ENCODE measurements at places on chromosomes 3 and 15. TPM values are rescaled to one million over a fixed set of nuclear protein-coding genes. Genes with fewer than 3 reads are reported as not detected.

Gene ERICH6
- not detected for total RNA-seq

Gene AMIGO3
- total RNA-seq, result 0.07 TPM

Gene DPPA4
- total RNA-seq, result 1.5 TPM

Gene RTF1
- 32.3 TPM for total RNA-seq

Gene BFSP2
- not detected for total RNA-seq

DNA sequence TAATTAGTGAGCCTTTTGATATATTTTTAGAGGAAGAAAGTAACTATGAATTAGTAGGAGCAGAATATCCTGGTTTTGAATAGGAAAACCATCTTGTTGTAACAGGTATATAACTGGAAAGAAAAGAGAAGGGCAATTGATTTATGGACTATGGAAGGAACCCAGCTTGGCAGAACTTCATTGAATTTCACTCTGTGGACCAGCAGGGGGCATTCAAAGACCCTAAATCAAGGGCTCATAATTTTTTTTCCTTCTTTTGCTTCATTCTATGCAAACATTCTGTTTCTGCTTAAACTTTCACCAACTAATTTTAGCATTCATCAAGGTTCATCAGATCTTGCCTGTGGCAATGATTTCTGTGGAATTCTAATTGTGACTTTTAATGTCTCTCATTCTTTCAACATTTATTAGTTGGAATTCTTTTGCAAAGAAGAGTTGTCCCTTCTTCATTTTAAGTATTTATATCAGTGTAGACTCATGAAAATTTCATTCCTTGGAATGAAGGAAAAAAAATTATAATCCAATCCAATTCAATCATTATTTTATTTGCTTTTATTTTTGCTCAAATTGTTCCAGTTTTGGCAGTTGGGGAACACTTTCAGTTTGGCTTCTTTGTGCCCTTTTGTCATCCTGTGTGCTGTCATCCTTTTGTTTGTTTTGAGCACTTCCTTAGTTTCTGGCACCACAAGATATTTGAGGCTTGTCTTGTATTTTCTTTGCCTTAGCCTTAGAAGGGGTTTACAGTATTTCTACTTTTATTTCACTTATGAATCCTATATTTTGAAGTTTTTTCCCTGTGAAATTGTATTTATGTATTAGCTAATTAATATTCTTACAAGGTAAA lies 30.4 kb downstream of the NXPE3 start:
- no peak overlapping the region for H3K4me3 ChIP-seq
- H3K27me3 ChIP-seq, result no peaks in the 10 kb centered on the region
- H3K4me1 ChIP-seq, result peaks cover 48% of the 10 kb centered on the region
- peak overlapping the region; percentile 53 for H3K27ac ChIP-seq

DNA sequence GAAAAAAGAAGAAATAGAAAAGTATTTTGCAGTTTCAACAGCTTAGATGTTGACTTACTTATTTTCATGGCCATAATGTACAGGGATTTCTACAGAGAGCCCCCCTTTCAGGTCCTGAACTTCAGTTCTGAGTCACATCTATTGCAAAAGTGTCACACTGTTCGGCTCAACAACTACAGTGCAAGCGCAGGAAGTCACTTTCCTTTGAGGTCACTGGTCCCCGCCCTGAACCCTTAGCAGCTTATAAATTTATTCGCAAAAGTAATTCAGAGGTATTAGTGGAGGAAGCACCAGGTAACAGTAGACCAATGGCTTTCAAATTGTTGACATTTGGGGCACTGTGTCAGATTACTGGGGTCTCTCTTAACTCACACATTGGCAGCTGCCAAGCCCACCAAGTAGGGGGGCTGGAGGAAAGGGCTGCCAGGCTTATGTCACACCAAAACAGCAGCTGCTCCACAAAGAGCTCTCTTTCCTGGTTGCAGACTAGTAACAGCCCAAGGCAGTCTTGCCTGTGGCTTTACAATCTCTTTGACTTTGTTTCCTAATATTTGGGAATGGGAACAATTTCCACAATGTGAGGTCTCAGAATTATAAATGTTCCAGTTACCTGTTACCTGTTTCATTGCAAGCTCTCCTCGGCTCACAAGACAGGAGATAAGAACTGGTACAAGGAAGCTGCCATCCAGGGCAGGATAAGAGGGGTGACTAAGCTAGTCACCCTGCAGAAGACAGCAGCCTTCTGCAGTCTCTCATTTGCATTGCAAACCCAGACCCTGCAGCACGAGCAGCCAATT lies 130.2 kb upstream of the STRIT1 start:
- peaks cover 2% of the 10 kb centered on the region for H3K27me3 ChIP-seq
- no peak overlapping the region for H3K4me3 ChIP-seq
- H3K36me3 ChIP-seq, result no peaks in the 10 kb centered on the region
- no peak overlapping the region for H3K27ac ChIP-seq

GRCh38 chr15:101534376-101534970 lies 45.0 kb upstream of the PCSK6 start:
- H3K4me3 ChIP-seq, result no peak overlapping the region
- H3K4me1 ChIP-seq, result no peaks in the 10 kb centered on the region
- H3K36me3 ChIP-seq, result no peaks in the 10 kb centered on the region
- DNase-seq, result no peak
- peaks cover 4% of the 10 kb centered on the region for H3K27me3 ChIP-seq

GRCh38 chr15:80989518-80990478 lies at the start of gene MESD:
TSS of gene MESD (minus strand) at chr15:80989819. CDS start at chr15:80989791, 28 bp downstream.
- no peaks in the 10 kb centered on the region for H3K27me3 ChIP-seq
- peak within 1 kb of the TSS; percentile 89 for H3K27ac ChIP-seq
- DNase-seq, result peak; percentile 99
- H3K4me1 ChIP-seq, result peaks cover 50% of the 10 kb centered on the region

DNA sequence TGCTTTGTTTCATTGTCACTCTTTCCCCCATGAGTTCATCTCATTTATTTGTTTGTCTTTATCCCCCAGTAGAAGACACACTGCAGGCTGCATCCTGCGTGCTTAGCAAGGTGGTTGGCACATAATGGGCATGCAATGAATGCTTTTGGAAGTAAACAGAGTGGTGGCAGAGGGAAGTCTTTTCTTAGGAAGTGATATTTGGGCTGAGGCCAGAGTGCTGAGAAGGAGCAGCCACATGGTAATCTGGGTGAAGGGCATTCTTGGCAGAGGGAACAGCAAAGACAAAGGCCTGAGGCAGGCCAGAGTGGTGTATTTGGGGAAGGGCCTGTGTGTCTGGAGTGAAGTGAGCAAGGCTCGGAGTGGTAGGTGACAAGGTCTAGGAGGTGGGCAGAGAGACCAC lies 17.7 kb upstream of the ADAMTS7 start:
- H3K4me1 ChIP-seq, result peaks cover 3% of the 10 kb centered on the region
- H3K36me3 ChIP-seq, result no peaks in the 10 kb centered on the region

DNA sequence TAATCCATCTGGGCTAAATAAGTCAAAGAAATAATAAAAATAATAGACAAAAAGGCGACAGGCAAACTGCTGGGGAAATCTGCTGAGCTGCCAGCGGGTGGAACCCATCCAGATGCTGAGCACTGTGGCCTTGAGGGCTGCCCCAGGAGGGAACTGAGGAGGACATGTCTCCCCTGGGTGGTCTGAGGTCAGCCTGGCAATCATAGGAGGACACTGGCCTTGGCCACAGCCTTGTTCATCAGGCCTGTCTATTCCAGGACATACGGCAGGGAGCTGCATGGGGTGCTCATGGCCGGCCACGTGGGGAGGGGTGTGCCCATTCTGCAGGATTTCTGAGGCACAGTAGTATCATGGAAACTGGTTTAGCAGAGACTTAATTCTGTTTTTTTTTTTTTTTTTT lies 21.5 kb upstream of the SNRPA1 start:
- DNase-seq, result no peak
- H3K36me3 ChIP-seq, result no peaks in the 10 kb centered on the region
- peaks cover 3% of the 10 kb centered on the region for H3K27me3 ChIP-seq
- H3K4me3 ChIP-seq, result no peak overlapping the region
- no peak overlapping the region for H3K27ac ChIP-seq

- peaks cover 6% of the 10 kb centered on the region for H3K4me1 ChIP-seq
- no peak for DNase-seq
- peaks cover 6% of the 10 kb centered on the region for H3K36me3 ChIP-seq
- no peaks in the 10 kb centered on the region for H3K27me3 ChIP-seq
- no peak overlapping the region for H3K4me3 ChIP-seq
Measured at GRCh38 chr15:41849204-41849603, 10.6 kb downstream of the PLA2G4B start.

GRCh38 chr3:73056014-73056844 lies 5.2 kb upstream of the EBLN2 start:
- peaks cover 28% of the 10 kb centered on the region for H3K4me1 ChIP-seq
- H3K4me3 ChIP-seq, result no peak overlapping the region
- no peaks in the 10 kb centered on the region for H3K27me3 ChIP-seq
- peak overlapping the region; percentile 19 for H3K27ac ChIP-seq
- peaks cover 11% of the 10 kb centered on the region for H3K36me3 ChIP-seq

DNA sequence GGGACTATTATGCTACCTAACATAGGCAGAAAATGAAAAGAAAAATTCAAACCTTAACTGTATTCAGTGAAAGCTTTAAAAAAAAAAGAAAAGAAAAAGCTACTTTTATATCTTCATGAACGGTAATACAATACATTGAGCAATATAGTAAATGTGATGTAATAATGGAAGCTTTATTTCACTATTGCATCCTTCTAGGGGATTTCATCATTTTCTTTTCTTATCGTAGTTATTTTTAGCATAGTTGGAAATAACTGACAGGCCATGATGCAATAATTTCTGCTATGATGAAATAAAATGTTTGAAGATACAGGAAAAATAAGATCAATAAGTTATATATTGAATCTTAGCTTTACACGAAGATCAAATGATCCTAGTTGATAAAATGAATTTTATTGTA lies 40.3 kb upstream of the ZCWPW2 start:
- no peaks in the 10 kb centered on the region for H3K27me3 ChIP-seq
- DNase-seq, result no peak
- no peaks in the 10 kb centered on the region for H3K4me1 ChIP-seq
- H3K36me3 ChIP-seq, result peaks cover 8% of the 10 kb centered on the region

DNA sequence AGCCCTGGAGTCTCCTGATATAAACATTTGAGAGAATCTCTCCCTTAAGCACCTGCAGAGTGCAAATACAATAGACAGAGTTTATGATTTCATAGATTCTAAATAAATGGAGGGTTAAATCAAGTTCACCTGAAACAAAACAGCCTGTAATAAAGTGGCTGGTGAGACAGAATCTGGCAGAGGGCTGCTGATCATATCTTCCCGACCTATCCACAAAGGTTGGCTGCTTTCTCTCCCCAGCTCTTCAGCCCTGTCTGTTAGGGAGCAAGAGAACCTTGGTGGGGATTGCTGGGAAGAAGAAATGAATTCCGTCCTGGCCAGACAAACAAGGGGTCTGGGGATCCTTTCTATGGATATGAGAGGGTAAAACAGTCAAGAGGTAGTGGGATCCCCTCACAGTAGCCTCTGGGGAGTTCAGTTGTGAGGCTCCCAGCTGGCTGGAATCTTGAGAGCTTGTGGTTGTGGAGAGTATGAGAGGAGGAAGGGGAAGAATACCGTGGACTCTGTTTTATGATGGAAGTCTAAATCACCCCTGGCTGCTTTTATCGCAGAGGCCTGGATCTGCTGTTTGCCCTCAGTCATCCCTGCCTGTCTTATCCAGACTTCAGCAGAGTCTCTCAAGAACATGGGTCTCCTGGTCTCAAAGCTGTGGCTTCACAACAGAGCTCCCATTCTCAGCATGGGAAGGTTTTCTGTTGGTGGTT lies 451.3 kb downstream of the NTRK3 start:
- H3K27me3 ChIP-seq, result peaks cover 3% of the 10 kb centered on the region
- no peak for DNase-seq
- no peaks in the 10 kb centered on the region for H3K36me3 ChIP-seq
- H3K4me1 ChIP-seq, result no peaks in the 10 kb centered on the region
- no peak overlapping the region for H3K4me3 ChIP-seq
- no peak overlapping the region for H3K27ac ChIP-seq

DNA sequence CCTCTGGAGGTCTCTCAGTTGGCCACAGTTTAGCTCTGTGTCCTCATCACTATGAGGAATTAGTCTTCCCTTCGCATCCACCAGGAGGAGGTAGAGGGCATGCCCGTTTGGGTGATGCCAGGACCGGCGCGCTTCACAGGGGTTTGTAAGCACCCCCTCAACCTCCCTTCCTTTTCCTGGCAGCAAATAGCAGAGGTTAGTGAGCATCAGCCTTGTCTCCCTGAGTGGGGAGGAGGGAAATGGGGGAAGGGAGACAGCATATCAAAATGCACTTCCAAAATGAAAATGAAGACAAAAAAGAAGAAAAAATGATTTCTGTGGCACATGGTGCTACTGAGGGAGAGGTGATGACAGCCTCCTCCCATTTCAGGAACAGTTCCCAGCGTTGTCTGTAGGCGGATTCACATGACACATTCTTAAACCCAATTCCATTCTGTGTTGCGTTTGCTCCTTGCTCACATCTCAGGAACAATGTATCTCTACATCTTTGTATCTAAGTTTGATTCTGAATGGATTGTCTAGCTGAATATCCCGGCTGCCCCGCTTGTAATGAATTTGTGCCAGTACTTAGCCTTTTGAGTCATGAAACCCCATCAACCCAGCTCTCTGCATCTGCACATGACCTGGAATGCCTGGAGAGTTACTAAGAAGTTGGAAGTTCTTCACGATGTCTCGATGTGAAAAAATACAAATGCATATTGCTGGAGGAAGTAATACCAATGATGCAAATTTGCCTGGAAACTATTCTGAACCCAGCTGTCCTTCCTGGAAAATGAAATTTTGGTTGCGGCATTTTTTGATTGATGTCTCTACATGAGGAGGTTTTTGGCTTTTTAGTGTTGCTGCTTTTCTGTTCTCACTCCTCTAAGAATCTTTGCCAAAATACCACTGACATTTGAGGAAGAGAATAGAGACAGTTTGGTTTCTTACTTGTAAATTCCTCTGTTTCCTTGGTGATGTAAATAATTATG lies 45.2 kb downstream of the TYRO3 start:
- DNase-seq, result peak; percentile 75
- H3K27ac ChIP-seq, result peak overlapping the region; percentile 40
- H3K4me1 ChIP-seq, result peaks cover 11% of the 10 kb centered on the region
- H3K27me3 ChIP-seq, result peaks cover 14% of the 10 kb centered on the region
- H3K36me3 ChIP-seq, result no peaks in the 10 kb centered on the region
- peak overlapping the region; percentile 58 for H3K4me3 ChIP-seq

DNA sequence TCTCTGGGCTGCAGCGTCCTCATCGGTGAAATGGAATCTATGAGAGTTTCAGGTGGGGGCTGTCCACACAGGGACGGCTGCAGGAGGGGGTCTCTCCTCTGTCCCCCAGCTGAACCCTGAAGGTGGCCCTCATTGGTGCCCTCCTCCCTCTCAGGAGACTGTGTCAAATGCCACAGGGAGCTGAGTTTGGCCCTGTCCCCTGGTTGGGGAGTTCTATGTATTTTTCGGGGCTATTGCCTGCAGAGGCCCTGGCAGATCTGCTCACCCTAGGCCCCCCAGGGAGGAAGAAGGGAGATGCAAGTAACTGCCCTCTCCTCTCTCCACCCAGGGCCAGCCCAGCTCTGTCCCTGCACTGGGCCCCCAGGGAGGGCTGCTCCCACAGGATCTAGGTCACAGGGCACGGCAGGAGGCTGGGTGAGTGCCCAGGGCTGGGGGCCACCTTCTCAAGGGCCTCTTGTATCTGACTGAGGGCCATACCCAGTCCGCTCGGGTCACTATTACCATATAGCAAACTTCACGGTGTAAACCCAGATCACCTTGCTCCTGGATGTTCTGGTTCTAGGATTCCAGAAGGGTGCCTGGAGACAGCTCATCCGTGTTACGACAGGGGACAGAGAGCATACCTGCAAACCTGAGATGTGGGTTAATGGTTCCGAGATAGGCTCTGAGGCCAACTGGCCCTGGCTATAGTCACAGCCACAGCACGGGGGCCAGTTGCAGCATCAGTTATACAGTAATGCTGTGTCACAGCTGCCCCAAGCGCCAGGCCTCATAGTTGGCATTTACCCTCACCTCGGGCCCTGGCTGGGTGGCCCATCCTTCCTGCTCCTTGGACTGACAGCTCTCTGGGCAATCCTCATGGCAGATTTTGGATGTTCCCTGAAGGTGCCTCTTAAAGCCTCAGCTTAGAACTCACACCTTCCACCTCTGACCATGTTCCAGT lies 102.4 kb upstream of the PRR23E start:
- H3K27ac ChIP-seq, result no peak overlapping the region
- H3K4me3 ChIP-seq, result no peak overlapping the region
- no peaks in the 10 kb centered on the region for H3K27me3 ChIP-seq
- DNase-seq, result no peak
- H3K36me3 ChIP-seq, result no peaks in the 10 kb centered on the region
